ENCODE measurements at places on chromosomes 1 and 21.

DNA sequence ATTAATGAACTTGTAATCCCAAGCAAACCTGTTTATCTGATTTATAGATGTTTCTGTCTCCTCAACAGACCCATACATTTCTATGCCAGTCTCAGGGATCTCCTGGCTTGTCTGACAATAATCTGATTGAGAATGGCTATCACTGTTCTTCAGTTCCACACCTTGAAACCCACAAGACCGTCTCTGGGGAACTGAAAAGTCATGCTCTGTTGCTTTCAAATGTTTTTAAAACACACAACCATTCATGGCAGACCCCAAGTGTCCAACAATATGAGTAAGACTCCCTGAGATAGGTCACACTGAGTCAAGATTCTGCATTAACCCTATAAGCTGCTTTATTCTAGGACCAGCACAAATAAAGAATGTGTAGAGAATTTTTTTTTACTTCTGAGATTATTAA, 611.2 kb upstream of the PLXNA2 start:
- H3K36me3 ChIP-seq: no peaks in the 10 kb centered on the region
- H3K27me3 ChIP-seq: no peaks in the 10 kb centered on the region
- no peak for DNase-seq
- H3K27ac ChIP-seq: no peak overlapping the region
- no peak overlapping the region for H3K4me3 ChIP-seq

DNA sequence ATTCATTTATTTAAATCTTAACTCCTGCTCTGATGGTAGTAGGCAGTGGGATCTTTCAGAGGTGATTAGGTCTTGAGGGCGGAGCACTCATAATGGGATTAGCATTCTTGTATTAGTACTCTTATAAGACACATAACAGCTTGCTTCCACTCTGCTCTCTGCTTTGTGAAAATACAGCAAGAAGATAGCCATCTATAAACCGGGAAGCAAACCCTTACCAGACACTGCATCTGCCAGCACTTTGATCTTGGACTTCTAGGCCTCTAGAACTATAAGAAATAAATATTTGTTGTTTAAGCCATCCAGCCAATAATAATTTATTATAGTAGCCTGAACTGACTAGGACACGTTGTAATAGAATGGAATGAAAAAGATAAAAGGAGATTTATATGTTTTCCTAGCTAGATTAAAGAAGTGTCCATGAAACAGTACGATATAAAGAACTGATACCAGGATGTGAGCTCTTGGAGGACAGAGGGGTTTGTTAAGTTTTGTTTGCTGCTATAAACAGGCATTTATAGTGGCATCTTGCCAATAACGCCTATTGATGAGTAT, 869.9 kb downstream of the MRPL39 start:
- no peak overlapping the region for H3K4me3 ChIP-seq
- H3K36me3 ChIP-seq: no peaks in the 10 kb centered on the region
- H3K27ac ChIP-seq: no peak overlapping the region
- no peaks in the 10 kb centered on the region for H3K4me1 ChIP-seq
- no peak for DNase-seq
- no peaks in the 10 kb centered on the region for H3K27me3 ChIP-seq

GRCh38 chr21:41705546-41706262, 61.1 kb downstream of the RIPK4 start:
- no peaks in the 10 kb centered on the region for H3K4me1 ChIP-seq
- H3K27ac ChIP-seq: no peak overlapping the region
- DNase-seq: no peak

- 0 out of 2 replicates have a peak, but pooled peaks cover 9% of the 10 kb centered on the region for H3K4me1 ChIP-seq
- no peak for DNase-seq
- H3K27ac ChIP-seq: no peak overlapping the region
- no peaks in the 10 kb centered on the region for H3K36me3 ChIP-seq
- no peak overlapping the region for H3K4me3 ChIP-seq
Measured at GRCh38 chr1:6123083-6123482, 57.0 kb downstream of the CHD5 start.

DNA sequence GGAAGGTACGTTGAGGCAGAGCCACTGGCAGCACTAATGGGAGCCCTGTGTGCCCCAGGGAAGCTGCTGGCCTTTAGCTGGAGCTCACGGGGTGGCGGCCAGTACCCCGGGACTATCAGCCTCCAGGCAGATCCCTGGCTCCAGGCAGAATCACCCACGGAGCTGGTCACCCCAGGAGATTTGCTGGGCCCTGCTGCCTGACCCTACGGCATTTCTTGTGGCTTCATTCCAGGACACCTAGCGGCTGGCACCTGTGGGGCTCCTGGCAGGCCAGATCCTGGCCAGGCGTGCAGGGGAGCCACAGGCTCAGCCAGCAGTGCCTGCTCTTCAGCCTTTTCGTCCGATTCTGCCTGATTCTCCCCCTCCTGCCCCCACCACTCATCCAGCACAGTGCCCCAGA, 7.1 kb downstream of the PADI1 start:
- no peak for DNase-seq
- no peak overlapping the region for H3K27ac ChIP-seq
- H3K27me3 ChIP-seq: no peaks in the 10 kb centered on the region
- peaks cover 19% of the 10 kb centered on the region for H3K4me1 ChIP-seq

GRCh38 chr1:247535402-247535801, 838 bp downstream of the OR2C3 start:
- no peaks in the 10 kb centered on the region for H3K27me3 ChIP-seq
- H3K4me3 ChIP-seq: no peak overlapping the region
- H3K27ac ChIP-seq: no peak overlapping the region
- DNase-seq: peak; percentile 2
- no peaks in the 10 kb centered on the region for H3K36me3 ChIP-seq
- no peaks in the 10 kb centered on the region for H3K4me1 ChIP-seq

DNA sequence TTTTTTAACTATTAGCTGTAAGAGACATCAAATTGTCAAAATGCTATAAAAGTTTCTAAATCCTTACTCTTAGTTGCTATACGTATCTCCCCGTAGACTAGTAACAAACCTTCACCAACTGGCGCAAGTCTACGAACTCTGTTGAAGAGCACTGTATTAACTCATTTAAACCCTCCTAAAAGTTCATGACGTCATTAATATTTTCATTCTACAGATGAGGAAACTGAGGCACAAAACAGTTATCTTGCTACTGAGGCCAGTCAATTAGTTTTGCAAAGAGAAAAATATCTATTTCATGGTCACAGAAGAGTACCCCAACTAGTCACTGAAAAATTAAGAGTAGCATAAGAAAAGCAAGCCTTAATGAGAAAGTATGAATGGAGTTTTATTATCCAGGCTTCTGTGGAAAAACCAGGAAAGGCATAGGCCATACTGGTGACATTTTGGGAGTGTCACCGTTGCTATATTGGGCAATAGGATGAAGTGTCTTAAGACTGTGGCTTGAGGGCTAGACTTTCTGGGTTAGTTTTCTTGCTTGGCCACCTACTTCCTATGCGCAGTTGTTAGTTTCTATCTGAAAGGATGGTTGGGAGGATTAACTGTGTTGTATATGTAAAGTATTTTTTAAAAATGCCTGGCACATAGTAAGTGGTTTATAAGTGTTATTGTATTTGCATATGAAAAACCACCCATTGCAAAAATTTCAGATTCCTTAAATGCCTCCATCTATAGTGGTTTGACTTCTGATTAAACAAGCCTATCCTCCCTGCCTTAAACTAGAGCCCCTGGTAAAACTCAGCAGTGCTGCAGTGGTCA, 52.4 kb upstream of the SYT14 start:
- no peaks in the 10 kb centered on the region for H3K36me3 ChIP-seq
- H3K27ac ChIP-seq: peak overlapping the region; percentile 94
- no peak overlapping the region for H3K4me3 ChIP-seq
- no peaks in the 10 kb centered on the region for H3K27me3 ChIP-seq
- peaks cover 36% of the 10 kb centered on the region for H3K4me1 ChIP-seq

- no peak overlapping the region for H3K4me3 ChIP-seq
- no peaks in the 10 kb centered on the region for H3K27me3 ChIP-seq
- no peaks in the 10 kb centered on the region for H3K36me3 ChIP-seq
Measured at GRCh38 chr1:221865808-221866207, 123.9 kb upstream of the DUSP10 start.
